Mesothelial cell of epicardium (in vitro differentiated cells): ENCODE measurements at places on chromosomes 7 and 10. TPM values are rescaled to one million over a fixed set of nuclear protein-coding genes. Genes with fewer than 3 reads are reported as not detected.

- peak overlapping the region; percentile 43 for H3K4me3 ChIP-seq
- peaks cover 6% of the 10 kb centered on the region for H3K36me3 ChIP-seq
- peak overlapping the region; percentile 99 for H3K27ac ChIP-seq
- peak; percentile 52 for DNase-seq
- H3K27me3 ChIP-seq, result no peaks in the 10 kb centered on the region
Observed at GRCh38 chr10:4241724-4242345, 456.8 kb upstream of the KLF6 start.

GRCh38 chr7:142784096-142784495 lies 13.3 kb downstream of the PRSS2 start:
- no peak overlapping the region for H3K4me3 ChIP-seq
- peaks cover 32% of the 10 kb centered on the region for H3K27me3 ChIP-seq
- H3K27ac ChIP-seq, result no peak overlapping the region

- no peak for DNase-seq
- no peaks in the 10 kb centered on the region for H3K27me3 ChIP-seq
- peaks cover 39% of the 10 kb centered on the region for H3K4me1 ChIP-seq
- peaks cover 2% of the 10 kb centered on the region for H3K36me3 ChIP-seq
Observed at GRCh38 chr10:72016608-72017300, 52.6 kb downstream of the CHST3 start.

DNA sequence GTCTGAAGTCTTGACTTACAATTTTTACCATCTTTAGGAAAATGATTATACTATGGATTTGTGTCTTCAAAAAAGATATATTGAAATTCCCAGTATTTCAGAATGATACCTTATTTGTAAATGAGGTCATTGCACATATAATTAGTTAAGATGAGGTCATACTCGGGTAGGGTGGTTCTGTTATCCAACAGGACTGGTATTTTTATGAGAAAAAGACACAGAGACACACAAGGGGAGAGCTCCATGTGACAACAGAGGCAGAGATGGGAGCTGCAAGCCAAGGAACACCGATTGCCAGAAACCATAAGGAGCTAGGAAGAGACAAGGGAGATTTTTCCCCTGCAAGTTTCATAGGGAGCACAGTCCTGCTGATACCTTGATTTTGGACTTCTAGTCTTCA lies 356.9 kb downstream of the ARL4A start:
- H3K27me3 ChIP-seq, result no peaks in the 10 kb centered on the region
- H3K36me3 ChIP-seq, result no peaks in the 10 kb centered on the region
- H3K27ac ChIP-seq, result peak overlapping the region; percentile 20
- no peak overlapping the region for H3K4me3 ChIP-seq
- DNase-seq, result no peak

DNA sequence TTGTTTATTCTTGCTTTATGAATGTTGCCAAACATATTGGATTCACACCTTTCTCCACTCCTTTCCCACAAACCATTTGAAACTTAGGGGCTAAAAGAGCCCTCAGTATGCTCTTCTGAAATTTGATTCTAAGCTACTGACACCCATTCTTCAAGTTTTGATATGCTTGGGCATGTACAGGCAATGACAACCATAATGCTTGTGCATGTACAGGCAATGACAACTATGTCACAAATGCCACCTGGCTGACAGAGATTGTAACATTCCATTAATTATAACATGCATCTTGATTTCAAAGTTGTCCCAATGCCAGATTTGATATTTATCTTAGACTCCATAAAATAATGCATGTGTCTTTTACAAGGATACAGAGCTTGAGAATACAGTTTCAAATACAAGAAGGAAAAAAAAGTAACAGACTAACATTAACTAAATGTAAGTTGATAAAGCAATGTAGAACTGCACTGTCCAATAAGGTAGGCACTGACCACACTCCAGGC lies 17.5 kb upstream of the CDK1 start:
- DNase-seq, result no peak
- H3K27ac ChIP-seq, result peak overlapping the region; percentile 71
- peaks cover 32% of the 10 kb centered on the region for H3K4me1 ChIP-seq

DNA sequence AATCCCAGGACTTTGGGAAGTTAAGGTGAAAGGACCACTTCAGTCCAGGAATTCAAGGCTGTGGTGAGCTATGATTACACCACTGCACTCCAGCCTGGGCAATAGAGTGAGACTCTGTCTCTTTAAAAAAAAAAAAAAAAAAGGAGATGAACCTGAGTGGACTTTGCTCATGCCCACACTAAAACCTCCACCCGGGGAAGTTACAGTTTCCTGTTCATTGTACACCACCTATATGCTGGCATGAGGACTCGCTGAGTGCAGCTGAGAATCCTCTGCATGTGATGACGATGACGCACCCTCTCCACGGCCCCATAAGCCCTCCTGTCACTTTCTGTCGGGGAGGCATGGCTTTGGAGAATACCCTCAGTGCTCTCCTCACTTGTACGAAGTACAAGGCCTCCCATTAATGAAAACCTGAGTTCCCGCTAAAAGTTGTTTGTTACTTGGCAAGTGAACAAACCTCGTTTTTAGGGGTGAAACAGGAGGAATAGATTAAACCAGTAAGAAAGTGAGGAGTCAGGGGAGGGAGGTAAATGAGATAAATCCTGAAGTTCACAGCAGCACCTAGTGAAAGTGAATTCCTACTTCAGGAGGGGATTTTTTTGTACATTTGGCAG lies 15.9 kb downstream of the TMEM176B start:
- peaks cover 55% of the 10 kb centered on the region for H3K27me3 ChIP-seq
- peaks cover 27% of the 10 kb centered on the region for H3K4me1 ChIP-seq
- H3K27ac ChIP-seq, result no peak overlapping the region
- no peak overlapping the region for H3K4me3 ChIP-seq
- no peaks in the 10 kb centered on the region for H3K36me3 ChIP-seq

DNA sequence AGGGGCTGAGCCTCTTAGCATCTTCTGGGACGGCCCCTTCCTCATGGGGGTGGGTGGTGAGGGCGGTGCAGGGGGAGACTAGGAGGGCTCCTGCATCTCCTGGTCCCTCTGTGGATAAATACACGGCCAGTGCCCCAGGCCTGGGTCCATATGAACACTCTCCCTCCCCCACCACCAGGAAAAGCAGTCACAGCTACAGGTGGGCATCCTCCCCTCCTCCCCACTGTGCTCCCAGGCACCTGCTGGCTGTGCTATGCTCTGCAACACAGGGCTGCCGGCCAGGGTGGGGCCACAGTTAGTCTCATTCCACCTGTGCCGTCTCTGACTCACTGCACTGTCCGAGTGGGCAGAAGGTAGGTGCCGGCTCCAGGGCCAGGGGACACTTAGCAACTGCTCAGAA lies 87.3 kb upstream of the INSIG1 start:
- H3K4me1 ChIP-seq, result peaks cover 50% of the 10 kb centered on the region
- DNase-seq, result no peak

DNA sequence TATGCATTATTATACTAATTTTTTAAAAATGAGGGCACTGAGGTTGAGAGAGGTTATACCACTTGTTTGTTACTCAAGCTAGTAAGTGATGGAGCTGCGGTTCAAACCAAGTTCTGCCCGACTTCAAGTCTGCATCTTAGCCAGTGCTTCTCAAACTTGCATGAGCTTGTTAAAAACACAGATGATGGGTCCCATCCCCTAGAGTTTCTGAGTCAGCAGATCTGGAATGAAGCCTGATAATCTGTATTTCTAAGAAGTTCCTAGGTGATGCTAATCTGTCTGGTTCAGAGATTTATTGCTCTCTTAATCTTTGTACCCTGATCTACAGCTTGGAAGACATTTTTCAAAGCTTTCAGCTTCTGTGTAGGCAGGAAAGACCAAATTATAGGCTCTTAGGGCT lies 67.7 kb upstream of the CC2D2B start:
- H3K4me1 ChIP-seq, result peaks cover 36% of the 10 kb centered on the region
- no peaks in the 10 kb centered on the region for H3K36me3 ChIP-seq

DNA sequence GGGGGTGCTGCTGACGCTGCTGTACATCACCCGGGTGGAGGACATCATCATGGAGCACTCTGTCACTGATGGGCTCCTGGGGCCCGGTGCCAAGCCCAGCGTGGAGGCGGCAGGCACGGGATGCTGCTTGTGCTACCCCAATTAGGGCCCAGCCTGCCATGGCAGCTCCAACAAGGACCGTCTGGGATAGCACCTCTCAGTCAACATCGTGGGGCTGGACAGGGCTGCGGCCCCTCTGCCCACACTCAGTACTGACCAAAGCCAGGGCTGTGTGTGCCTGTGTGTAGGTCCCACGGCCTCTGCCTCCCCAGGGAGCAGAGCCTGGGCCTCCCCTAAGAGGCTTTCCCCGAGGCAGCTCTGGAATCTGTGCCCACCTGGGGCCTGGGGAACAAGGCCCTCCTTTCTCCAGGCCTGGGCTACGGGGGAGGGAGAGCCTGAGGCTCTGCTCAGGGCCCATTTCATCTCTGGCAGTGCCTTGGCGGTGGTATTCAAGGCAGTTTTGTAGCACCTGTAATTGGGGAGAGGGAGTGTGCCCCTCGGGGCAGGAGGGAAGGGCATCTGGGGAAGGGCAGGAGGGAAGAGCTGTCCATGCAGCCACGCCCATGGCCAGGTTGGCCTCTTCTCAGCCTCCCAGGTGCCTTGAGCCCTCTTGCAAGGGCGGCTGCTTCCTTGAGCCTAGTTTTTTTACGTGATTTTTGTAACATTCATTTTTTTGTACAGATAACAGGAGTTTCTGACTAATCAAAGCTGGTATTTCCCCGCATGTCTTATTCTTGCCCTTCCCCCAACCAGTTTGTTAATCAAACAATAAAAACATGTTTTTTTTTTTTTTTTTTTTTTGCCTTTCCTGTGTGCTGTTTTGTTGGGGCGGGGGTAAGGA lies 55.8 kb downstream of the TSPAN15 start:
- H3K36me3 ChIP-seq, result no peaks in the 10 kb centered on the region
- DNase-seq, result no peak
- peak overlapping the region; percentile 58 for H3K4me3 ChIP-seq
- H3K4me1 ChIP-seq, result peaks cover 9% of the 10 kb centered on the region

IRF5 gene
- 0.51 to 0.90 TPM (median 0.56 TPM) in 3 replicates for total RNA-seq

EPC1 gene
- total RNA-seq, result 55.7 to 62.7 TPM (median 57.8 TPM) in 3 replicates

AHR gene
- 45.6 to 49.7 TPM (median 48.0 TPM) in 3 replicates for total RNA-seq

PHYHIPL gene
- 0.24 to 0.56 TPM (median 0.50 TPM) in 3 replicates for total RNA-seq

VCL gene
- 129 to 132 TPM (median 131 TPM) in 3 replicates for total RNA-seq

ABCA13 gene
- 0.24 to 0.29 TPM (median 0.25 TPM) in 3 replicates for total RNA-seq
